NCI-H2029 treated with DMSO at 0.1 percent for 48 hours (cell line): ENCODE measurements at places on chromosomes 11 and 22.

DNA sequence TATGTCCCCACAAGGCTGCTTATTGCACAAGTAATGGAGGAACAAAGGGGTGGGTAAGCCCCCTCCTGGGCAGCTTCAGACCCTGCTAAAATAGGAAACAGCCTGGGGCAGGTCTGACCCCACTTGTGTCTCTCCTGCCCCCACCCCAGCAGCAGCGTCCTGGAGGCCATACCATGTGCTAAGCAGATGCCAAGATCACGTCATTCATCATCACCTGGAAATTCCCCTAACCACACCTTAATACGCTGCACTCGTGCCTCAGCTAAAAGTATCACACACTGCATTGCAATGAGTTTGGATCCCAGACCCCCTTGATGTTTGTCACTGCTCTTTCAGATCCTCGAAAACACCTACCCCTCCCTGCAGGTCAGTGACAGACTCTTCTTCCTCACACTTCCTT lies 27.8 kb upstream of the GGTLC2 start:
- no peak for DNase-seq

DNA sequence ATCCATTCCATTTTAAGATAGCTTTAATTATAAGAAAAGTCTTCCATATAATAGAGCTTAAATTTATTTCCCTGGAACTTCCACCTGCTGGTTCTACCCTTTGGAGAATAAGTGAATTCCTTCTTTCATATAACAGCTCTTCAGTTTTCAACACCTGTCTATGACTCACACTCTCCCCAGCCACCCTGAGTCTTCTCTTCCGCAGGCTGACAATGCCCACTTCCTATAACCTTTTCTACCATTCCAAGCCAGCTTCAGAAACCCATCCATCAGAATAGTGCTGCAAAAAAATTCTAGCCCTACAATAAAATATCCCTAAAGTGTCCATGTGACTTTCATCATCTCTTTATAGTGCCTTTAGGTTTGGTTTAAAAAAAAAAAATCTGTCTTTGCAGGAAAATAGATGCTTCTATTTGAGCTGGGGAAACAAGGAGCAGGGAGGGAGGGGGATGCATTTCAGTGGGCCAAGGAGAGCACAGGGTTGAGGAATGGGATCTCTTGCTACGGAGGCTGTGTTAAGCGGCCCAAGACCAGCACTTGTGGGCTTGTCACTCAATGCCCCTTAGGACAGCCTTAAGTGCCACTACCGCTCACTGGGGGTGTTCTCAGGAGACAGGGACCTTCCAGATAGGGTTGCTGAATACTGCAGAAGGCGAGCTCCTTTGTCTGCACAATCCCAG lies 178.6 kb downstream of the DSCAML1 start:
- no peak for DNase-seq

DNA sequence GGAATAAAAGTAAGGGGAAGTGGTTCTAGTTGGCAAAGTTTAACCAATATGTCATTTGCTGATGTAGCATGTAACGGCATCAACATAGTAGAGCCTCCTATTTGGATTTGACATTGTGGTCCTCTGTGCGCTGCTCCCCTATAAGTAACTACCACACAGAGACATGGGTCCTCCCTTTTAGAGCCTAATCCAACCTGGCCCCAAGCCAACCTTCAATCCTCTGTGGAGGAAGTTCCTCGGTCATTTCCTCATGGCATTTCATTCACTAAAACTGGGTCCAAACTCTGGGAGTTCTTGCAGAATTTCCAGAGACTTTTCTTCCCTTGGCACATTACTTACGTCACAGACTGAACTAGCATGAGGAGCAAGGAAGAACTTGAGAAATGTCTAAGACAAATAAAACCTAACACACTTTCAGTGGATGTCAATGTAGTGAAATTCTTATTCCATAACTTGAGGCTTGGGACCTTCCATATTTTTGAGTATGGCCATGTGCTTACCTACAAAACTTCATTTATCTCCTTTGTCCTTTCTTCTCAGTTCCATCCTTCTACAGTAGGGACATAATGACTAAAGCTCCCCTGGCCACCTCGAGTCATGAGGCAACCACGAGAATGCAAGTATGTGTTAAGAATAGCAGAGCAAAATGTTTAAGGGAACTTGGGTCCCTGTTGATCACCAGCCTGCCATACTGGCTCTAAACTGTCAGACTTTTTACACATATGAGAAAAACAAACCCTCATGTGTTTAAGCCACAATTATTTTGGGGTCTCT lies 34.7 kb downstream of the MMP20 start:
- no peak for DNase-seq

- no peak for DNase-seq
These were observed 32.8 kb downstream of the CELSR1 start for GRCh38 chr22:46504584-46504983.

GRCh38 chr22:44924710-44925109 lies 85.1 kb downstream of the PHF21B start:
- no peak for DNase-seq
